ENCODE measurements at places on chromosomes 11 and 22. TPM values are rescaled to one million over a fixed set of nuclear protein-coding genes. Genes with fewer than 3 reads are reported as not detected.

The SMTNL1 gene
- total RNA-seq: not detected

The RANBP1 gene
- total RNA-seq: 32.7 TPM

The PRODH gene
- 11.9 TPM for total RNA-seq

The OR9G1 gene
- not detected for total RNA-seq

The SLC22A9 gene
- not detected for total RNA-seq

The KCNQ1OT1 gene
- 0.35 TPM for total RNA-seq

The SLC25A45 gene
- 5.3 TPM for total RNA-seq

The SMIM38 gene
- total RNA-seq: not detected

The KCNJ4 gene
- 16.6 TPM for total RNA-seq

The FIBIN gene
- 8.6 TPM for total RNA-seq
